ENCODE measurements at places on chromosomes 6 and 20.

DNA sequence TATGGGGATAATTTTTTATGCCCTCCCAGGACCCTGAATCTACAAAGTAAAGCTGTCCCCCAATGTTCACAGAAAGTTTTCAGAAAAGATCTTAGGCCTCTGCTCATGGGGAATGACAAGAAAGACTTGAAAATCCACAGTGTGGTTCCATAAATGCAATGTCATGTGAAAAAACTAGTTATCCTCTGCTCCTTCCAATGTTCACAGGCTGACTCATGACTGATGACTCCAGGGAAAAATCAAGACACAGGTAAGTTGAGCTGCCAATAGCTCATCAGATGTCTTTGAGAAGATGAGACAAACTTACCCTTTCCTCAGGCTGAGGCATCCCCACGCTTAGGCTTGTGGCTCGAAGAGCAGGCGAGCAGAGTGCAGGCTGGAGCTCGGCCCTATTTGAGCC is 14.8 kb upstream of the BCLAF1 start:
- DNase-seq = no peak

GRCh38 chr20:24638591-24639548 is 169.4 kb downstream of the SYNDIG1 start:
- DNase-seq = no peak

GRCh38 chr6:147205690-147206600 is 1.7 kb downstream of the STXBP5 start:
- DNase-seq = no peak

DNA sequence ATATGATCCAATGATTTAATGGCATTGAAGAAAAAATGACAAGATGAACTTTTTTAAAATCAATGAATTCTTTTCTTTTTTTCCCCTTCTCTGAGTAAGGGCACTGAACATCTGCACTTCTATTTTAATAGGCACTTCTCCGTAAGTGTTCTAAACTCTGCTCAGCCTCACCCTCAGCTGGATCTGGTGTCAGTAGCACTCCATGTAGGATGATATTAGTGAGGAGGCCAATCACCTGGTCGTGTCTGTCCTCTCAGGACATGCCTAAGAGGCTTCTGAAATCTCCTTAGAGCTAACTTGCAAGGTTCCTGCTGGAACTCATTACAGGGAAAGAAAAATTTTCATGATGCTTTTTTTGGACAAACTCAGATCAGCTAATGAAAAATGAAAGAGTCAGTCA is 148.6 kb upstream of the MLIP start:
- DNase-seq = no peak

DNA sequence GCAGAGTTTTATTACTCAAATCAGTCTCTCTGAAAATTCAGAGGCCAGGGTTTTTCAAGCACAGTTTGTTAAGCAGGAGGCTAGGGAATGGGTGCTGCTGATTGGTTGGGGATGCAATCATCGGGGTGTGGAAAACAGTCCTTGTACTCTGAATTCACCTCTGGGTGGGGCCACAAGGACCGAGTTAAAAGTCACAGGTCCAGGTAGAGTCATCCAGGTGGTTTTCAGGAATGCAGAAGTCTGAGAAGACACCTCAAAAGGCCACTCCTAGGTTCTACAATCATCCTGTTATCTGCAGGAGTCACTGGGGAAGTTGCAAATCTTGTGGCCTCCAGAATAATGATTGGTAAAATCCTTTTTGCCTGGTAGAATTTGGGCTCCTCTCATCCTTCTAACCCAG is 371.2 kb upstream of the SULF2 start:
- no peak for DNase-seq

GRCh38 chr6:108797951-108798669 is 50.1 kb upstream of the ARMC2 start:
- DNase-seq = no peak
